ENCODE measurements at places on chromosomes 6 and 20.

- no peak for DNase-seq
These were observed 54.8 kb downstream of the WDR27 start for GRCh38 chr6:169646906-169647567.

DNA sequence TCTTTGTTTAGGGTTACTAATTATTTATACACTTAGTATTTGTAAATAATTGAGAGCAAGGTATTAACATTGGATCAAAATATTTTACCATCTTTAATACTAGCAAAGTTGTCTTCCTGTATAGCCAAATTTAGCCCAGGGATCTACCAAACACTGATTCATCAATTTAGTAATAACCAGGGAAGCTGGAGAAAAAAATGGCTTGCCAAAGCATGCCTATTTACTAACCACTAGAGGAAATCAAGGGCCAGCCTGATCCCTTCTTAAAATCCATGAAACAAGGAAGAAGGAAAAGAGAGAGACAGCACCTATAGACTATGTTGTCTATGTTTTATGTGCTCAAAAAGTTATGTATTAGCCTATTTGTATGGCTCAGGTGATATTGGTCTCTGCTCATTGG lies 450.3 kb upstream of the GJE1 start:
- DNase-seq, result no peak

GRCh38 chr6:137039010-137039409 lies 5.8 kb downstream of the IL20RA start:
- DNase-seq, result no peak

DNA sequence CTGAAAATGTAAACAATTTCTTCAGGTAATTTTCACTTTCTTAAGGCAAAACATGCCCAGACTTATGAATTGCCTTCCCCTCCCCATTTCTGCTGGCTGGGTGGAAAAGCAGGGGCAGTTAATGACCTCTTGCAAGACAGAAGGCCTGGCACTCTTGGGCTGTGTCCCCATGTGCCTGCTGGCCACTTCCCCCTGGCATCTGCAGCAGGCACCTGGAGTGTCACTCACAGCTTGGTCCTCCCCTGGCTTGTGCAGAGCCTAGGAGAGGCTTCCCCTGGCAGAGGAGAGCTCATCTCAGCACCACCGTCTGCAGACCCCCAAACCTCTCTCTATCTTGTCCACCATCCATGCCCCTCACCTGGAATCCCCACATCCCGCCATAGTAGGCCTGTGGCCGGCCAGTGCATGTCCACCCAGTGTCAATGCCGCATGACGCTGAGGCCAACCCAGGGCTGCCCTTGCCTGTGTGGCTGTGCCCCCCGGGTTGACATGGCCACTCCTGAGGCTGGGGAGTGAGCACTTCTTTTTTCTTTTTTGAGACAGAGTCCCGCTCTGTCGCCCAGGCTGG lies 83.5 kb upstream of the SLC22A23 start:
- DNase-seq, result no peak

DNA sequence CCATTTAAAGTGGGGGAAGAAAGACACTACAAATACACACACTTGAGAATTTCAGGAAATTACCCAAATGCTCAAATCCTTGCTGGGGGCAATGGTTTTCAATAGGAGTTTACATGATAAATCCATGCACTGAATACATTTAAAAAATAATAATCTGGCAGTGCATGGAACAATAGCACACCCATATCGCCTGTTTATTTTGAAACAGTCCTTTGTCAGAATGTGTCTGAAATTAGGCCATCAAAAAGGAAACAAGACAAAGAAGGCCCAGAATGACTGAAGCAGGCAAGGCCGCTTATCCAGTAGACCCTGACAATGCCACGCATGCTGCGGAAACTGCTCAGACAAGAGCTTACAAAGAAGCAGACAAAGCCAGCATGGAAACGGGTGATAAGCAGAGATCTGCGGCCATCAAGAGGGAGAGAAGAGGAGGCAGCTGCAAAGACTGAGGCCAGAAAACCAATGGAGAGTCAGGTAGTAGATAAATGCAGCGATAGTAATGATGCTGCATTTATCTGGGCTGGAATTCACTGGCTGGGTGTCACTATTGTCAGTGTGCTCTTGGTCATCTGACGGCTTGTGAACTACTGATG lies 211.9 kb upstream of the CNR1 start:
- DNase-seq, result no peak

GRCh38 chr20:10501402-10501801 lies 66.3 kb downstream of the SLX4IP start:
- DNase-seq, result no peak

DNA sequence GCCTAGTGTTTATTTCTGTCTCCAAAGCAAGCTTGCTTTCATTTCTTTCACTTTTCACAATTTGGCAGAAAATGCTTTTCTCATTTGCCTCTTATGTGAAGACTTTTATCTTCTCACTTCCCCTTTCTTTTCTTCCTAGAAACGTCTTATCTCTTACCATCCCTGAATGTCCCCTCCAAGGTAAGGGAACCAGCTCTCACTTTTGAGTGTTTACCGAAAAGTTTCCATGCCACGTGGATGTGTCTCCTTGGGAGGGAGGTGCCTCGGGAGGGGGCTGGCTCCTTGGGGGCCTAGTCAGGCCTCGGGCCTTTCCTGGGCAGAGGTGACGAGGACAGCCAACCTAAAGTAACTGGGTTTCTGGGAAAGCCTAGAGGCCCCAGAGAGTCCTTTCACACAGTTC lies 127.4 kb downstream of the CD24 start:
- DNase-seq, result no peak

DNA sequence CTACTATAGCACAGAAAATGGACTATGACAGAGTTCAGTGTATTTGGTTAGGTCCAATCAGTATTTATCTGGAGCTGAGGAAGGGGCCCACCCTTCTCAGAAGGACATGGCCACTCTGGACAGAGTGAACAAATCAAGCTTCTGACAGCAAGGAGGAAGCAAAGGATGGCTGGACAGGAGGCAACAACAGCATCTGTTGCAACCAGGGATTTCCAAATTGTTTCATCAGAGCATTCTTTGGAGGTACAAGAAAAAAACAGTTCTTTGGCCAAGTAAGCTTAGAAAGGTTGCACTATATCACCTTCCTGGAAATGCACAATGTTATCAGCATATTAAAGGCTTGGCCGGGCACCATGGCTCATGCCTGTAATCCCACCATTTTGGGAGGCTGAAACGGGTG lies 118.7 kb upstream of the SLC22A16 start:
- DNase-seq, result no peak

GRCh38 chr20:36773107-36773596 lies 411 bp downstream of the DSN1 start:
- no peak for DNase-seq

DNA sequence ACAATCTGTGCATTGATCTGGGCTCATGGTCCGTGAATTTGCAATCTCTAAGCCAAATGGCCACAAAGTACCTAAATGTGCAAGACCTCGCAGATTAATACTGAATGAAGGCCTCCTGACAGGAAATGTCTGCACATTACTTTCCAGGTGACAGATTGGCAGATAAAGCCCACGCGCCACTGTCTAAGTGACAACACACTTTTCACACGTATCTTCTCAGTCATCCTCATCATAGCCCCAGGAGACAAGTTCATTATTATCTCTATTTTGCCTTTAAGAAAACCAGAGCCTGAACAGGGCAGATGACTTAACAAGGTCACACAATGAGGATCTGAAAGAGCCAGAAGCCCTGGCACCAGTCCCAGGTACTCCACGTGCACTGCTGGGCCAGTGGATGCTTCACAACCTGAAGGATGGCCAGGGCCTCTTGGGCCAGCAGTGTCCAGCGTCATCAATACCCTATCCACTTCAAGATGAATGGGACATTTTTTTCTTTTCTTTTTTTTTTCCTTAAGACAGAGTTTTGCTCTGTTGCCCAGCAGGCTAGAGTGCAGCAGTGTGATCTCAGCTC lies 266.3 kb downstream of the PTPRT start:
- no peak for DNase-seq

GRCh38 chr6:68978411-68978810 lies 343.3 kb downstream of the ADGRB3 start:
- no peak for DNase-seq

DNA sequence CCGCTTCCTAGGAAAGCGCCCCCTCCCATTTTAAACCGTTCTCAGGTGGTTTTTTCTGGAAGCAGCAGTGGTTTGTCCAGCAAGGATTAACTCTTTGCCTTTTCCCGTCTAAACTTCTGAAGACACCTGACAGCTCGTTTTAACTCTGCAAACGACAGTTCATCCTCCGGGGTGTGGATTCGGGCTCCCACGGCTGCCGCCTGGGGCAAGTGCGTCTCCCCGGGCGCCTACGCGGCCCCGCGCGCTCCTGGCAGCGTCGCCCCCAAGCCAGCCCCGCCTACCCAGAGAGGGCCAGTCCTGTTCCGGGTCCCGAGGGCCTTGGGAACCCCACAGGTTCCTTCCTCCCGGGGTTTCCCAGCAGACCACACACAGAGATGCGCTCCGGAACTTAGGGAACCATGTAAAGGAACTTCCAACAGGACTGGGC lies 54.4 kb downstream of the PRR18 start:
- no peak for DNase-seq

DNA sequence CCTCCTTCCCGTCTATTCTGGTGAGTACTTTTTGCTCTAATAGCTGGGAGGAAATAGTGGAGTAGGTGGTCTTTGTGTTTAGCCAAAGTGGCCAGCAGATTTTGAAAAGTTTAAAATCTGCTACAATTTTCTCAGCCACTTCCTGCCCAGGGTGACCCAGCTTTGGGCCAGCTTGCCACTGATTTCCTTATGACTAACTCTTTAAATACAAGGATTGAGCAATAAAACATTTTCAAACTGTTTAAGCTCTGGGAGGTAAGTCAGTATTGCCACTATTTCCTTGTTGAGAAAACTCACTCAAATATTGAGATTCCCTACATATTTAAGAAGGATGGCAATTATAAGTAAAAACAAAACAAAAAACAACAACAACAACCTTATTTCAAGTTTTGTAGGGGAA lies 54.5 kb downstream of the TRMT11 start:
- no peak for DNase-seq

DNA sequence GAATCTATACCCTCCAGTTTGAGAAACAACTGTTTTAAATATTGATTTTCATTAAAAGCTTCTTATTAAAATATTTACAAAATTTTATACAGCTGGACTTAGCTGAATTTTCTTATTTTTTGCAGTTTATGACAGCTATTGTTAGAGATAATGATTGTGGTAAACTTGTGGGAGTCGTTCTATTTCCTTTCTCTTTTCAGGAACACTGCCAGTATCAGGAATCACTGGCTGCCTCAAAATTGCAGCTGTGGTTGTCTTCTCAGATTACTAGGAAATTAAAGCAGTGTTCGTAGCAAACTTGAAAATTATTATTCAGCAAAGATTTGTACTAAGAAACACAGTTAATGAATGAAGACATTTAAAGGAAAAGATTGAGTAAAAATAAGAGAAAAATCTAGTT lies 311.0 kb downstream of the CENPW start:
- DNase-seq, result no peak

GRCh38 chr6:106631346-106631745 lies 2.0 kb downstream of the QRSL1 start:
- DNase-seq, result no peak

GRCh38 chr20:24842918-24843715 lies 106.0 kb upstream of the CST7 start:
- no peak for DNase-seq

GRCh38 chr6:32602383-32602782 lies 12.7 kb upstream of the HLA-DRB1 start:
- DNase-seq, result no peak

DNA sequence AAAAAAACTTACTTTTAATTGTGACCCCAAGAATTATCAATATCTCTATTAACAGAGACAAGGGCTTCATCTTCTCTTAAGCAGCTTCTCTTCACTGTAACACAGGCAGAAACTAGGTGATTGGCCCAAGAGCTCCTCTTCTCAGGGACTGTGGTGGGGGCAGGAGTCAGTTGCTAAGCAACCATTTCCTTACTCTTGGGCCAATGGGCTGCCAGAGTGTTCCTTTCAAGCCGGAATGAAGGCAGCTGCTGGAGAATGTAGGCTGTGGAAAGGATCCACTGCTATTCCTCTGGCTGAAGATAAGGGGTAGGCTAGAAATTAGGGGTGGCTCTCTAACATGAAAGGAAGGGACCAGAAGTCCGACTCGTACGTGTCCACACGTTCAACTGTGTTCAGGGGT lies at the start of gene SEL1L2:
TSS of gene SEL1L2 (minus strand) at position 150 of the 400 bp plus-strand sequence. CDS start at position 70, 80 bp downstream.
- no peak for DNase-seq

GRCh38 chr6:159125014-159125609 lies 44.1 kb upstream of the FNDC1 start:
- DNase-seq, result no peak

- no peak for DNase-seq
These were observed 55.0 kb upstream of the PLCB1 start for GRCh38 chr20:8077137-8077466.

- no peak for DNase-seq
These were observed 53.1 kb downstream of the SCAF8 start for GRCh38 chr6:154786144-154786868.

- DNase-seq, result no peak
These were observed 17.1 kb downstream of the TTLL2 start for GRCh38 chr6:167341665-167342655.

DNA sequence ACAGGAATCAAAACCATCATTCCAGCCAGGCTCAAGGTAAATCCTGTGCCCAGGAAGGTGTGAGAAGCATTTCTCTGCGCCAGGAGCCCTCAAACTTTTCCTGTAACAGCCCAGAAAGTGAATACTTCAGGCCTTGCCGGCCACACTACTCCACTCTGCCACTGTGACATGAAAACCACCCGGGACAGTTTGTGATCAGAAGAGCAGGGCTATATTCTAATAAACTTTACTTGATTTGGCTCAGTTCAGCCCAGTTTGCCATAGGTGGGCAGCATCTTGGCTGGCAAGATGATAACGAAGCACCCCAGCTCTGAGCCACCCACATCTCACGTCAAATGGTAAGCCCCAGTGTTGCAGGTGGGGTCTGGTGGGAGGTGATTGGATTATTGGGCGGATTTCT lies 249.4 kb downstream of the DLL1 start:
- no peak for DNase-seq

DNA sequence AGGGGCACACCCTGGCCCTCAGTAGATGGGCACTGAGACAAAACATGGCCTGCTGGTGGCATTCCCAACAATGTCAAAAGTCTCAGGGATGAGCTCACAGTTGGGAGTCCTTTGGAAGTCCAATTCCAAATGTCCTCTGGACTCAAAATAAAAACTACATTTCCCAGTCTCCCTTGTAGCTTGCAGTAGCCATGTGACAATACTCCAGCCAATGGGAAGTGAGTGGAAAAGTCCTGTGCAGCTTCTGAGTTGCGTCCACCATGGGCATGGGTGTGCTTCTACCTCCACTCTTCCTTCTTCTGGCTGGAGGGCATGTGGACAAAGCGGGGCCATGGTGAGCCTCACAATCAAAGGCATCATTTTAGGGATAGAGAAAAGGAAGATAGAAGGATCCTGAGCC lies 5.8 kb upstream of the ADAM33 start:
- DNase-seq, result no peak

DNA sequence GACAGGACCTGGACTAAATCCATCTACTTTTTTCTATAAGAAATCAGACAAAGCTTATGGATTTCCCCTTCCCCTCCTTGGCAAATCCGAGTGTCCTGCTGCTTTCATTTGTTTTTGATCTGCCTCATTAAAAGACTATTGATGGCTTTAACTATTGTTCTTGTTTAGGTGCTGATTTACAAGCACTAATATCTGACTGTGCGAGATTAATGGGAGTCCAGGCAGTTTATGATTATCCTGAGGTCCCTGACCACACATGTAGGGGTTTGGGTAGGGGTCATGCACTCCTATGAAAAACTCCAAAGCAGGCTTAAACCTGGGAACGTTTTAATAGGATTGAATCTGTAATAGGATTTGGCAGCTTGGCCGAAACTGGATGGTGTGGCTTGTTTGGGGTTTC lies 317.5 kb upstream of the POU3F2 start:
- DNase-seq, result no peak

All from CD4-positive, alpha-beta T cell treated with Interferon gamma for 1 hour (primary cell).